ENCODE measurements at places on chromosomes 2 and 18.

GRCh38 chr2:75801234-75801982 lies 90.7 kb upstream of the GCFC2 start:
- DNase-seq: no peak

- DNase-seq: no peak
Measured at GRCh38 chr2:227886149-227886548, 14.7 kb downstream of the DAW1 start.

DNA sequence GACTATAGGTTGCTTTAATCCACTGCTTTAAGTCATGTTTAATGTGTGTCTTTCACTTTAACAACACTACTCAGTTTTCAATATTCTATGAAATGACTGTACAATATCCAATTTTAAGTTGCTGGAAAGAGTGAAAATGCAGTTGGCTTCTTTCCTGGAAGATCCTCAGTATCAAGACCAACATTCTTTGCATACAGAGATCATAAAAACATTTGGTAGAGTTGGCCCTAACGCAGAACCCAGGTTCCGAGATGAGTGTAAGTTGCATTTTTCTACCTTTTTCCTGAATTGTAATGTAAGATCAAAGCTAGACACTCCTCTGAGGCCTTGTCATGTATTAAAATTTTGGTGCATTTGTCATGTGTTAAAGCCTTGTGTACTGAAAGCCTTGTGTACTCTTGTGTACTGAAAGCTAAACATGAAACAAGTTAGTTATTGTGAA lies 42.9 kb upstream of the TNFRSF11A start:
- DNase-seq: no peak

GRCh38 chr18:47679864-47680263 lies 250.6 kb downstream of the SMAD2 start:
- no peak for DNase-seq

DNA sequence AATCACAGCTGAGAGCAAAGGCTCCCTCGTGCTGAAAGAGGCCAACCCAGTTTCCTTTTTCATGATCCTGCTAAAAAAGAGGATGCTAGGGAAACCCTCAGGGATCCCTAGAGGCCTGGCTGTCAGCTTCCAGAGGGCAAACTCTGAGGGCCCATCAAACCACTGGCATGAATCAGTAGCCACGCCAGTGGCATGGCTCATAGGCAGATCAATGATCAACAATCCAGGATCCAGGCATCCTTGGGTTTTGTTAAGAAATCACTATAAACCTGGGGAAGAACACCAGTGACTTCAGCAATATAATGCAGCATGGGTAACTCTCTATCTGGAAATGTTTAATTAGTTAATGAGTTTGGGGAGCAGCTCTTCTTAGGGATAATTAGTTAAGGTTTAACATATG lies 286.5 kb downstream of the C1D start:
- no peak for DNase-seq

GRCh38 chr2:226489775-226490541 lies 309.7 kb downstream of the IRS1 start:
- DNase-seq: no peak

DNA sequence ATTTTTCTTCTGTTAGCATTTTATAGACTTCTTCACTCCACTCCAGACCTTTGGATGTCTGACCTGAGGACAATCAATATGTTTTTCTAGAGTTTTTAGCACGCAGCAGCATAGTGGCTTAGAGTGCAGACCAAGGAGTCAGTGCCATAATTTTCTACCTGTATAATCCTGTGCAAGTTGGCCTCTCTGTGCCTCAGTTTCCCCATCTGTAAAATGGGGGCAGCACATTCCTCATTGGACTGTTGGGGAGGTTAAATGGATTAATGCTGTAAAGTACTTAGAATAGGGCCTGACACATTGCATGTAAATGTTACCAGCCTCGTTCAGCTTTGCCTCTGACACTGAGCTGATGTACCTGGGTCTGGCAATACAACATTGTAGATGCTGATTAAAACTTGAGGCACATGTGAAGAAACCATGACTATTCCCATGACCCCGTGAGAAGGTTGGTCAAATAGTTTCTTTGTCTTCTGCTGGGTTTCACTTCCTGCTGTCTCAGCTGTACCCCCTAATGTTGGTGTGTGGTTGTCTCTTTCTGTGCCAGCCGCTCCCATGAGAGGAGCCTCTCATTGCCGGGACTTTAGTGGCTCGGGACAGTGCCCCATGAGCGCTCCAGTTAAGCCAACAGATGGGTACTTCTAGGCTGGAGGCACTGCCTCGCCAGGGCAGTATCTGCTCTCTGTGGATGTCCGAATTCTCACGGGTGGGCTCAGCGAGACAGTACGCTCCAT lies 125.3 kb downstream of the SH3RF3 start:
- DNase-seq: no peak

Measured in NCI-H1417 treated with DMSO at 0.1 percent for 48 hours (cell line).